HCT116 (cell line): ENCODE measurements at places on chromosomes 2 and 18.

DNA sequence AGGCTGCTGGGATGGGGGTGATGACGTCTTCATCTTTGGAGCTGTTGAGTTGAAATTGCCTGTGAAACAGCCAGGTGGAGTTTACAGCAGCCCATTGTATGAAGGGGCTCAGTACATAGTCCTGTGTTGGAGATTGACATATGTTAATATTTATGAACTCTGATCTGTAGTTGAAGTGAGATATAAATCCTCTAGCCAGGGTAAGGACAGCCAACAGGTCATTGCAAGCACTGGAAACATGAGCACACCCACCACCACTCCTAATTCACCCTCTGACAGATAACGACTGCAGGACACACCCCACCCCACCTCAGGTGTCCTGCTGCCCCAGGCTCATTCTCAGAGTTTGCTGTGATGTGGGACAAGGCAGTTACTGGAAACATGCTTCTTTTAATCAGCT lies 112.4 kb upstream of the TRIB2 start:
- DNase-seq = no peak

DNA sequence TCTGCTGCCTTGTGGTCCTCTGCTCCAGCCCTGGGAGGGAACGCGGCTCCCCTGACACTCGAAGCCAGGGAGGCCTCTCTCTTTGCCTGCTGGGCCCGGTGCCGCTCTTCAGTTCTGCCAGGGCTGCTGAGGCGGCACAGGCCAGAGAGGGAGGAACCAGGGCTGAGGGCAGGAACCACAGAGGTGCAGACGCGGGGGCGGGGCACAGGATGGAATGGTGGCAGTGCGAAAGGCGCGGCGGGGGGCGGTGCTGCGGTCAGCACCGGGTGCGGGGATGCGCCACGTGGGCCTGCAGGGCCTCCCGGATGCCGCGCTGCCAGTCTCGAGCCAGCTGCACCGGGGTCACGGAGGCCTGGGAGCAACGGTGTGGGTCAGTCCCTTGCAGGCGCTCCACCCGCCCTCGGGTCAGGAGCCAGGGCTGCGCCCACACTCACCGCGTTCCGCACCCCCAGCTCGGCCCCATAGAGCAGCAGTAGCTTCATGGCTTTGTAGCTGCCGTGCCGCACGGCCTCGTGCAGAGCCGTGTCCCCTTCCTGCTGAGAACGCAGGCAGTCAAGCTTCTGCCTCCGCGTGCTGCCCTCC lies 4.4 kb downstream of the ANKRD23 start:
- no peak for DNase-seq

DNA sequence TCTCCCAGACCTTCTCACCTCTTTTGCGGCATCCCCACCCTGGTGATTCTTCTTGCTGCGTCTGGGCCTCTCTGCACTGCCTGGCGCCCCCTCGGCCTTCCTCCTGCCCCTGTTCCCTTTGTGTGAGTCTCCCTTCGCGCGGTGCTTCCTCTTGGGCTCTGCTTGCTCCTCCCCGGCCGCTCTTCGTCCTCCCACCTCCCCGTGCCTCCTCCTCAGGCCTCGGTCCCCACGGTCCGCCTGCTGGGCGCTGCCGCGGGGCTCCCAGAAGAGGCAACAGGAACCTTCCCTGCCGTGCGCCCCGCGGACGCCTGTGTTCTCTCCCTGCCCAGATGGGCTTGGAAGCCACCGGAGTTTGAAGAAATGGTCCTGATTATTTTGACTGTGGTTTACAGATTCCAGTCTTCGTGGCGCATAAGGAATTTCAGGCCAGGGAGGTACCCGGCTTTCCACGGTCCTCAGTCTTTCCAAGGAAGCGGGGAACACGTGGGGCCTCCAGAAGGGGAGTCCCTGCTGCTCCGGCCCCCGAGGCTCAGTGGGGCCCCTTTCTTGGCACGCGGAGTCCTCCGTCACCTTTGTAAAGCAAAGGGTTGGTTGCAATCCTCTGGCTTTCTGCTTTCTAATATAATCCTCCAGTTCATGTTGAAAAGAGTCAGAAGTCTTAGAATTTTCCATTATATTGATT lies 13.1 kb downstream of the RNU2-63P start:
- DNase-seq = no peak

DNA sequence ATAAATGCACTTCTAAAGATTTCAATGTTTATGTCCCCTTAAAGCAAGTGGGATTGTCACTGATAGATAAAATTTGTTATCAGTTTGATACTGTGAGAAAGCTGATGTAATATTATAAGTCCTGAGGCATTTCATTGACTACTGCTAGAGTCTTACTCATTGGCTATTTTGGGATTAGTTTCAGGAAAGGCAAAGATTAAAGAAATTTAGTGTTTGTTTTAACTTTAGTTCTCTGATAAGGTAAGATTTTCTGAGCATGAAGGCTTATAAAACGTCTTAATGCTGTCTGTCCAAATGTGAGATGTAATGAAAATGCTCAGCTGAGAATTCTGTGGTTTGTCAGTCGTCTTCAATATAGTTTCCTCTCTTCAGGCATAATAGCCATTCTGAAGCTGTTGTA lies 886.4 kb upstream of the CDH2 start:
- no peak for DNase-seq

DNA sequence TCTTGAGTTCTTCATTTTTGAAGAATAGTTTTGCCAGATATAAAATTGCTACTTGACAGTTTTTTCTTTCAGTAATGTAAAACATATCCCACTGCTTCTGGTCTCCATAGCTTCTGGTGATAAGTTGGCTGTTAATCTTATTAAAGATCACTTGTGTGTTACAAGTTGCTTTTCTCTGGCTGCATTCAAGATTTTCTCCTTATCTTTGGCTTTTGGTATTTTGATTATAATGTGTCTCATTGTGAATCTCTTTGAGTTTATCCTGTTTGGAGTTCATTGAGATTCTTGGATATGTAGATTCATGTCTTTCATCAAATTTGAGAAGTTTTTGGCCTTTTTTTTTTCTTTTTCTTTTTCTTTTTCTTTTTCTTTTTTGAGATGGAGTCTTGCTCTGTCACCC lies 20.2 kb upstream of the ADNP2 start:
- DNase-seq = no peak

GRCh38 chr2:8361930-8362329 lies 319.9 kb upstream of the ID2 start:
- no peak for DNase-seq

DNA sequence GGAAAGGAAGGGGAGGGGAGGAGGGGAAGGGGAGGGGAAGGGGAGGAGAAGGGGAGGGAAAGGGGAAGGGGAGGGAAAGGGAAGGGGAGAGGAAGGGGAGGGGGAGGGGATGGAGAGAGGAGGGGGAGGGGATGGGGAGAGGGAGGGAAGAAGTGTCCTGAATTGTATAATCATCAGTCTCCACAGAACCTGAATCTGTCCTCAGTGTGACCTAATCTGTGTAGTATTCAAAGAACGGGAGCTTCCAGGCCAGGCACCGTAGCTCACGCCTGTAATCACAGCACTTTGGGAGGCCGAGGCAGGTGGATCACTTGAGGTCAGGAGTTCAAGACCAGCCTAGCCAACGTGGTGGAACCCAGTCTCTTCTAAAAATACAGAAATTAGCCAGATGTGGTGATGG lies 41.1 kb upstream of the CCDC150 start:
- no peak for DNase-seq

- no peak for DNase-seq
Observed at GRCh38 chr2:118315606-118316005, 227.3 kb downstream of the INSIG2 start.

GRCh38 chr18:70634576-70635147 lies 345.8 kb downstream of the SOCS6 start:
- no peak for DNase-seq

DNA sequence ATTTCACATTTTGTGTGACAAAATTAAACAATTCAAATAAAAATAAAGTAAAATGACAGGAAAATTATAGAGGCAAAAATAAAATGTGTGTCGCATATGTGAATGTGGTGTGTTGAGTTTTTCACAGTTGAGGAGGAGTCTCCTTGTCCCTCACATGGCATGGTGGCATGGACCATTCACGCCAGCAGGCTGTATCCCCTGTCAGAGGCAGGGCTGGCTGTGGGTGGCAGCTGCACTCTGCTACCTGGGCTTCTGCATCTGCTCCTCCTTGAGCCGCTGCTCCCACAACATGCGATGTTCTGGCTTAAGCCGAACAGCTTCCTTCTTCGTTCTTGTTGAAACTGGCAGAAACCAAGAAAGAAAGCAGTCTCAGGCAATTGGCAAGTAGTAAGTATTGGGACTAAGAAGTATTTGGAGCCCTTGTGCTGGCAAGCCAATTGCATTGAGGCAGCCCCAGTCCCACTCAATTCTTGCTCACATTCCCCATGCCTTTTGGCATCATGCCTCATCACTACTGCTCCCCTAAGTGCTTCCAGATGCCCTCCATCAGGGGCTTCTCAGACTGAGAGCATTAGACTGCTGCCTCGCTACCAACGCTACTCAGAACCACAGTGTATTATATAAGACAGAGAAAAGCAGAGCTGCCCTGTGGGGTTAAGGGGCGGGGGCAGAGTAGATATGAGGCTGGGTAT lies 177.9 kb upstream of the NABP1 start:
- DNase-seq = no peak

DNA sequence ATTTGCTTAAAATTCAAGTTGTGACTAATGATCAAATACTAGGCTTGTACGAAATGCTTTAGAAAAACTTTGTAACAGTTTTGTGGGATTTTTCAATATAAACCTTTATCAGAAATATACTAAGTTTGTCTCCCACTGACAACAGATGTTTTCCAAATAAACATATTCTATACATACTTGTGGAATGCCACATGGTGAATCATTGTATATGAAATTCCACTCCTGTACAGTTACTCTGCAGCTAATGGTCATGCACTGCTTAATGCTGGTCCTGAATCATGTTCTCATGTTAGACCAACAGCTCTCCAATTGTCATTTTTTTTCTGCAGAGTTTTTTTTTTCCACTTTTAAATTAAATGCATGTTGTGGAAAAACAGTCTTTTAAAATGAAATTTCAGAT lies 90.1 kb downstream of the DPP4 start:
- DNase-seq = no peak
